Neural crest cell (in vitro differentiated cells): ENCODE measurements at places on chromosomes 7 and 10. TPM values are rescaled to one million over a fixed set of nuclear protein-coding genes. Genes with fewer than 3 reads are reported as not detected.

DNA sequence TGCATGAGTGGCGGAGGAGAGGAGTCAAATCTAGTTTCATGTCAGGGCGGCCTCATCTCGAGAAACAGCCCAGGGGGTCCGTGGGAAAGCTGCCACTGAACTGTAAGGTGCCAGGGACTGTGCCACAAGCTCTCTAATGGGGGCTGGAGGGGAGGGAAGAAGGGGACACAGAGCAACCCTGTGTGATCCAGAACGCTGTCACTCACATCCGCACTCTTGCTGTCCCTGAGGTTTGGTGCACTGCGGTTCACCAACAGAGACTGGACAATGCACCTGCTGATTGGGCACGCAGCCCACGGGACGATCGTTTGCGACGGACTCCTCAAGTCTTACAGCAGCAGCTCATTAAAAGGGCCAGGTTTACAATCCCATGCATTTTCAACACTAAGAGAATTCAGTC is 47.7 kb downstream of the AMZ1 start:
- no peak overlapping the region for H3K4me3 ChIP-seq
- no peaks in the 10 kb centered on the region for H3K27me3 ChIP-seq
- DNase-seq: no peak

Gene ADCY1
- total RNA-seq: 13.7 and 14.2 TPM in 2 replicates

Gene KAZALD1
- total RNA-seq: 1.4 and 2.9 TPM in 2 replicates

Gene ANKRD30A
- total RNA-seq: not detected in 2 replicates

DNA sequence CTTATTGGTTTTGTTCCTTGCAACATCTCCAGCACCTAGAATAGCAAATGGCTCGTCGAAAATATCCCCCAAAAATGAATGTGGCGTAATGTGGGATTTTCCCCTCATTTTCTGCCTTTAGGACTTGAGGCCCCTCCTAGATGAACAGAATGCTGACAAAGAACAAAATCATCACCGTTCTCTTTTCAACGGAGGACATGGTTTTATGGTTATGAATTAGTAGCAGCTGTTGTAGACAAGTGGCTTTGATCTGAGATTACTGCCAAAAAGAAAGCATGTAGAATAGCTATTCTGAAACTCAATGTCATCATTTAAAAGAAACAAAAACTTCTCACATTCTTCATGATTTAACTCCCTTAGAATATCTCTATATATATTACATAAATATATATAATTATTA is 17.2 kb upstream of the CALN1 start:
- H3K36me3 ChIP-seq: no peaks in the 10 kb centered on the region
- no peak overlapping the region for H3K27ac ChIP-seq
- H3K4me1 ChIP-seq: no peaks in the 10 kb centered on the region
- no peak for DNase-seq

Gene FXYD4
- not detected in 2 replicates for total RNA-seq

- DNase-seq: no peak
- no peak overlapping the region for H3K27ac ChIP-seq
- H3K36me3 ChIP-seq: no peaks in the 10 kb centered on the region
- H3K27me3 ChIP-seq: no peaks in the 10 kb centered on the region
These were observed 145.6 kb downstream of the EXOC4 start for GRCh38 chr7:133398506-133398905.

Gene HDAC9
- 28.3 and 32.3 TPM in 2 replicates for total RNA-seq

DNA sequence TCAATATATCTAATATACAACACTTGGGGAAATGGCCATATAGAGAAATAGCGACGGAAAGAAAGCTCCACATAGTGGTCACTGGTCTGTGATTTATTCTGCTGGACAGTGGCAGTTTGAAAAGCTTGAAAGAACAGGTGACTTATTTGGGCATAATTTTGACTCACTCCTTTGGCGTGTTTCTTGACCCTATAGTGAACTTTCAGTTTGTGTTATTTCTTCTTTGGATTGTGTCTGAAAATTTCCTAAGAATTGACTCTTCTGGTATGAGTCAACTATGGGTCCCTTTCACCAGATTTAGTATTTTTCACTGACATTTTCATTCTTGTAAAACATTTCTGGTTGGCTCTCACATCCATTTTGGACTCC is 25.8 kb upstream of the IMMP2L start:
- no peaks in the 10 kb centered on the region for H3K27me3 ChIP-seq
- H3K4me3 ChIP-seq: no peak overlapping the region
- no peaks in the 10 kb centered on the region for H3K4me1 ChIP-seq
- H3K36me3 ChIP-seq: no peaks in the 10 kb centered on the region
- DNase-seq: no peak

GRCh38 chr10:86226781-86227201 is 139.8 kb downstream of the GRID1 start:
- no peak overlapping the region for H3K27ac ChIP-seq
- DNase-seq: no peak
- H3K4me1 ChIP-seq: no peaks in the 10 kb centered on the region
- no peak overlapping the region for H3K4me3 ChIP-seq
- no peaks in the 10 kb centered on the region for H3K36me3 ChIP-seq

DNA sequence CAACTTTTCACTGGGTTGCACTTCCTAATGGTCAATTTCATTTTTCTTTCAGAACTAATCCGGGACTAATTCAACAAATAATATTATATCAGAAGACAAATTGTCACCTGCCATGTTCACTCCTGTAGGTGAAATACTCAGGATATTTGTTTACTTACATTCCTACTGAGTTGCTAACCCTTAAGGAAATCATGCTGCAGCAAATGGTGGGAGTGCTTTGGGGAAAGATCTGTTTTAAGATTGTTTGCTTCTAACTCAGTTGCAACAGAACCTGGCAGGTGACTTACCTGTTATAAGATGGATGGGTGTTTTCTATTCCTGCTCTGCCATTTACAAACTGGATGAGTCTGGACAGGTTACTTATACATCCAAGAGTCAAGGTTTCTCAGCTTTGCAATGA is 81.8 kb downstream of the ZNF248 start:
- H3K36me3 ChIP-seq: peaks cover 3% of the 10 kb centered on the region
- DNase-seq: no peak
- H3K4me1 ChIP-seq: no peaks in the 10 kb centered on the region
- no peaks in the 10 kb centered on the region for H3K27me3 ChIP-seq
- H3K4me3 ChIP-seq: no peak overlapping the region

Gene PWWP2B
- 14.2 and 15.3 TPM in 2 replicates for total RNA-seq

DNA sequence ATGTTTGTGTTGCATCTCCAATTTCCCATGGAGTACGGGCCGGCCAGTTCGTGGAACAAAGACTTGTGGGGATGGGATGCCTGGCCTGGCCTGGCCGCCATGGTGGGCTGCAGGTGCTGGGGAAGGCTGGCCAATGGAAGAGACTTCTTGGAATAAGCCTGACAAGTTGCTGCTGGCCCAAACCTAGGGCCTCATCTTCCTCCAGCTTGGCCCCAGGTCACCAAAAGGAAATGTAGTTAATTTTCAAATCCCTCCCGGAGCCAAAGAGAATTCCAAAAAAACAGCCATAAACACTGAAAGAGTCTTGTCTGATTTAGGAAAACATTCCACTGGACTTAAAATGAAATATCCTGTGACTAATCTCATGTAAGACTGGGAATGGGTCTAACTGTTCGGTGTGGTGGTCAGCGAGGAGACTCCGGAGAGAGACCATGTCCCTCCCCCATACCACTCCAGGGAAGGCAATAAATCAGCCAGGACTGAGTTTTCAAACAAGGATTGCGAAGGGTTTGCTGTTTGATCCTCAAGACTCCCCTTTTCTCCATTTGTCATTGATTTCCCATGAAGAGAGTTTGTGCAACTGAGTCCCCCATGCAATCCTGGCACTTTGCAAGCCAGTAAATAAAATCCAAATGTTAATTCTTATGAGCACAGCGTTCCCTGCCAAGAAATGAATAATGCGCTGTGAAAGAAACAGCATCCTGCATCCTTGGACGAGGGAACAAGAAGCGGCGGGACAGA is 128.7 kb upstream of the HABP2 start:
- no peak for DNase-seq
- H3K36me3 ChIP-seq: no peaks in the 10 kb centered on the region
- no peaks in the 10 kb centered on the region for H3K4me1 ChIP-seq
- no peak overlapping the region for H3K27ac ChIP-seq

Gene PRKG1
- 4.4 and 4.5 TPM in 2 replicates for total RNA-seq

GRCh38 chr7:142001163-142001874 is 5.6 kb downstream of the MGAM start:
- no peaks in the 10 kb centered on the region for H3K27me3 ChIP-seq
- H3K4me3 ChIP-seq: no peak overlapping the region
- H3K4me1 ChIP-seq: peaks cover 7% of the 10 kb centered on the region
- DNase-seq: no peak
- no peaks in the 10 kb centered on the region for H3K36me3 ChIP-seq

DNA sequence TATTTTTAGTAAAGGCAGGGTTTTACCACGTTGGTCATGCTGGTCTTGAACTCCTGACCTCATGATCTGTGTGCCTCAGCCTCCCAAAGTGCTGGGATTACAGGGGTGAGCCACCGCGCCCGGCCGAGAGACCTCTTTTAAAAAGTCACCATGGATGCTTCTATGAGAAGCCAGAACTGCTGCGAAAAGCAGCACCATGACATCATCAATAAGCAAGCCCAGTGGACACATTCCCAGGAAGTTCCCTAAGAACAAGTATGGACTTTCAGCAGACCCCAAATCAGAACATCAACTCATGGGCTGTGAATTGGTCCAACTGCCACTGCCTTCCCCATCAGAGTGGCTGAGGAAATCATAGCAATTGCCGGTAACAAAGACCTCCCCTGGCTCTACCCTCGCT is 93.4 kb downstream of the PLXNA4 start:
- no peak for DNase-seq
- no peaks in the 10 kb centered on the region for H3K4me1 ChIP-seq
- no peak overlapping the region for H3K4me3 ChIP-seq
- no peaks in the 10 kb centered on the region for H3K36me3 ChIP-seq
- no peak overlapping the region for H3K27ac ChIP-seq
- H3K27me3 ChIP-seq: no peaks in the 10 kb centered on the region

- H3K27ac ChIP-seq: no peak overlapping the region
- DNase-seq: no peak
- H3K4me3 ChIP-seq: no peak overlapping the region
These were observed 22.0 kb downstream of the MAD1L1 start for GRCh38 chr7:2210551-2211258.

DNA sequence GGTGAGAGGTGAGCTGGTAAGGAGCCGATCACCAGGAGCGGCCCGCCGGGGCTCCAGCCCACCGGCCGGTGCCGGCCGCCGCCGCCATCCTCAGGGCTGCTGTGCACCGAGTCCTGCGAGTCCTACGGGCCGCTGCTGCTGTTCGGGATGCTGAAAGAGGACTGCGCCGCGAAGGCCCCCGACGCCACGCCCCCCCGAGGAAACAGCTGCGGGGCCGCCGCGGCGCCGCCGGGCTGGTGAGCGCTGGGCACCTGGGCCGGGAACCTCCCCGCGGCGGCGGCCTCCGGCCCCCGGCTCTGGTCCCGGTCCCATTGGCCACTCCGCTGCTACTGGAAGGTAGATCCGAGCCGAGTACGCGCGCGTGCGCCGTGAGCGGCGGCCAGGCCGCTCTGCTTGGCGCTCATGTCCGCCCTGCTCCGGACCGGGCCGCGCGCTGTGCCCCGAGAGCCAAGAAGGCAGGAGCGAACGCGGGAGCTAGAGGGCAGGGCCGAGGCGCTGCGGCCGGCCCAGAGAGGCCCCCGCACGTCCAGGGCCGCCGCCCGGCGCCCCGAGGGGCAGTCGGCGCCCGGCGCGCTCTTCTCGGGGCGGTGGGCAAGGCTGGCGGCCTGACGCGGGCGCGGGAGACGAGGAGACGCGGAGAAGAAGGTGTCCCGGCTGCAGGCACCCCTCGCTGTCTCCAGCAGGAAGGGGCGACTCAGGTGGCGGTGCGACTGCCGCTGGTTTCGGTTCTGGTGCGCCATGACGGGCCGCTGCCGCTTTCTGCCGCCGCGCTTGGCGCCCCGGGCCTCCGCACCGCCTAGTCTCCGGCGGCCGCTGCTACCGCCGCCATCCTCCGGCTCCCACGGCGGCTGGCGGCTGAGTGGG is 121.3 kb upstream of the WIPF3 start:
- H3K27ac ChIP-seq: peak overlapping the region; percentile 89
- H3K27me3 ChIP-seq: no peaks in the 10 kb centered on the region
- H3K4me1 ChIP-seq: peaks cover 25% of the 10 kb centered on the region
- H3K36me3 ChIP-seq: no peaks in the 10 kb centered on the region
- DNase-seq: peak; percentile 65

DNA sequence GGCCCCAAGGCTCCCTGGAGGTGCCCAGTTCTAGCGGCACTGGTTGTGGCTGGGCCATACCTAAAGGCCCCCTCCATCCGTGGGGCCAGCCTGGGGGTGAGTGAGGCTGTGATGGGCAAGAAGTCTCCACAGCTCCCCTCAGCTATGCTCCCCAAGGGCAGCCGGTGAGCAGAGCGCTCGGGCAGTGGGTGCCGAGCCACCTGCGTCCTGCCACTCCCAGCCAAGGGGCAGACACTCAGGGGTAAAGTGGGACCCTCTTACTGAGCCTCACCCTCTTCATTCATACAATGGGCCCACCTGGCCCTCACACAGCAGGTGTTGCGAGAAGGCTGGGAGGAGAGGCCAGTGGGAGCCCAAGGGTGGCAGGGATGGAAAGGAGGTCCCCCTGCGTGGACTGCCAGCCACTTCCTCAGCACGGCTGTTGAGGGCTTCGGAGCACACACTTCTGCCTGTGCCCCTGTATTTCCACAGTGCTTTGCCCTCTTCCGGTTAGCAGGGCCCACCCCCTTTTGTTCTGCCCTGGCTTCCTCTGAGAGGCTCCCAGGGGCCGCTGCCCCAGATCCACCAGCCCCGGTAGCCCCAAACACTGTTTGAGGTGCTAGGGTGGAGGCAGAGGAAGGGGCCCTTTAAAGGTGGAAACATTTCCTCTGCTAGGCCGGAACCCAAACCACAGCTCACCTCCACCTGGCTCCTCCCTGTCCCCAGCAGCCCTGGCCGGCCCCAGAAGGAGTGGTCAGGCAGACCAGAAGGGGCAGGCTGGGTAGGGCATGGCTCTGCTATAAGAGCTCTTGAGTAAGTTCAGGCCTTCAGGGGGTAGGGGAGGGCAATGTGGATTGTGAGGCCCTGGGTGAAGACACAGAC is 16.4 kb upstream of the C10orf105 start:
- no peaks in the 10 kb centered on the region for H3K36me3 ChIP-seq
- no peak for DNase-seq
- H3K4me3 ChIP-seq: no peak overlapping the region
- H3K4me1 ChIP-seq: no peaks in the 10 kb centered on the region
- H3K27ac ChIP-seq: no peak overlapping the region
- H3K27me3 ChIP-seq: no peaks in the 10 kb centered on the region

Gene CDC14C
- not detected in 2 replicates for total RNA-seq

- no peak overlapping the region for H3K4me3 ChIP-seq
- no peaks in the 10 kb centered on the region for H3K36me3 ChIP-seq
- peaks cover 11% of the 10 kb centered on the region for H3K4me1 ChIP-seq
These were observed 442.4 kb downstream of the GALNT17 start for GRCh38 chr7:71574153-71574860.

Gene IKZF1
- total RNA-seq: 5.9 and 8.5 TPM in 2 replicates

GRCh38 chr7:70739646-70740210 is 392.2 kb upstream of the GALNT17 start:
- H3K4me1 ChIP-seq: peaks cover 83% of the 10 kb centered on the region
- DNase-seq: no peak
- no peak overlapping the region for H3K4me3 ChIP-seq
- peak overlapping the region; percentile 36 for H3K27ac ChIP-seq
- peaks cover 8% of the 10 kb centered on the region for H3K36me3 ChIP-seq

DNA sequence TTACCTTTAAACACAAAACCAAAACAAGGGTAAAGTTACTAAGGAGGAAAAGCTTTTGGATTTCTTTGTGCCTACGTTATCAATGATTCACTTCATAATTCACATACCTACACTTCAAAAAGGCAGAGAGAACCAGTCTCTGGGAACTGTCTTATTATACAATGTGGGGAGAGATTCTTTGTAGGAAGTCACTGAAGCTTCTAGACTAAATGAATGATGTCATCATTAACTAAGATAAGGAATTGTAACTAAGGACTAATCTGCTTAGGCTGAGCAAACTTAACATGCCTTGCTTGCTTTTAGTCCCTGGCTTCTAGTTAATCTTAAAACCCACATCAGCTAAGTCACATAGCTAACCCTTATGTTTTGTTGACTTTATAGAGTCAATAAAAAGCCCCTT is 771.2 kb downstream of the NXPH1 start:
- no peak overlapping the region for H3K4me3 ChIP-seq
- H3K27me3 ChIP-seq: no peaks in the 10 kb centered on the region
- H3K27ac ChIP-seq: no peak overlapping the region
- no peaks in the 10 kb centered on the region for H3K36me3 ChIP-seq
